ENCODE measurements at places on chromosomes 3 and 15. TPM values are rescaled to one million over a fixed set of nuclear protein-coding genes. Genes with fewer than 3 reads are reported as not detected.

SAMMSON gene
- 0.09 TPM for polyA plus RNA-seq

MUSTN1 gene
- polyA plus RNA-seq: 113 TPM

ISL2 gene
- polyA plus RNA-seq: not detected

ROPN1B gene
- 0.35 TPM for polyA plus RNA-seq

CDC25A gene
- 5.3 TPM for polyA plus RNA-seq

SLC28A1 gene
- polyA plus RNA-seq: 0.58 TPM

DCLK3 gene
- 1.8 TPM for polyA plus RNA-seq

LRRN1 gene
- polyA plus RNA-seq: 56.0 TPM

FBXL2 gene
- polyA plus RNA-seq: 10.1 TPM

SLC51A gene
- 8.4 TPM for polyA plus RNA-seq

SGO1 gene
- polyA plus RNA-seq: 4.3 TPM

BTLA gene
- 0.36 TPM for polyA plus RNA-seq

ZBBX gene
- polyA plus RNA-seq: 0.11 TPM

NR2F2 gene
- 52.6 TPM for polyA plus RNA-seq

PLA2G4F gene
- polyA plus RNA-seq: 2.2 TPM

VEPH1 gene
- polyA plus RNA-seq: 0.90 TPM

CD276 gene
- 105 TPM for polyA plus RNA-seq

ZNF501 gene
- 7.4 TPM for polyA plus RNA-seq

TRH gene
- 0.21 TPM for polyA plus RNA-seq

IL12A gene
- 0.95 TPM for polyA plus RNA-seq

CNTN3 gene
- polyA plus RNA-seq: 6.8 TPM

CLDN16 gene
- 0.04 TPM for polyA plus RNA-seq

TMCO5A gene
- polyA plus RNA-seq: not detected

DBR1 gene
- 12.1 TPM for polyA plus RNA-seq

GP5 gene
- 0.22 TPM for polyA plus RNA-seq

BSN gene
- polyA plus RNA-seq: 0.63 TPM

EPHA3 gene
- 33.0 TPM for polyA plus RNA-seq

FBXL22 gene
- 18.3 TPM for polyA plus RNA-seq

RAB6B gene
- polyA plus RNA-seq: 9.3 TPM

SLC7A14 gene
- polyA plus RNA-seq: not detected

SOX2 gene
- 0.51 TPM for polyA plus RNA-seq

CFAP100 gene
- 0.38 TPM for polyA plus RNA-seq

PARP16 gene
- 12.3 TPM for polyA plus RNA-seq

LSAMP gene
- polyA plus RNA-seq: 7.4 TPM

PLIN1 gene
- polyA plus RNA-seq: 0.11 TPM

ACSBG1 gene
- polyA plus RNA-seq: 0.46 TPM

DNAH12 gene
- polyA plus RNA-seq: 0.67 TPM

SSUH2 gene
- 1.7 TPM for polyA plus RNA-seq

KBTBD8 gene
- 3.2 TPM for polyA plus RNA-seq

METTL6 gene
- polyA plus RNA-seq: 16.8 TPM

IMPG2 gene
- 0.59 TPM for polyA plus RNA-seq

CRYGS gene
- polyA plus RNA-seq: 4.1 TPM

SPSB4 gene
- polyA plus RNA-seq: 22.8 TPM

B3GALNT1 gene
- polyA plus RNA-seq: 23.4 TPM

GNAT1 gene
- not detected for polyA plus RNA-seq

PAQR9 gene
- not detected for polyA plus RNA-seq

All from muscle of back (tissue), 13 donors.